ENCODE measurements at places on chromosomes 3 and 15.

DNA sequence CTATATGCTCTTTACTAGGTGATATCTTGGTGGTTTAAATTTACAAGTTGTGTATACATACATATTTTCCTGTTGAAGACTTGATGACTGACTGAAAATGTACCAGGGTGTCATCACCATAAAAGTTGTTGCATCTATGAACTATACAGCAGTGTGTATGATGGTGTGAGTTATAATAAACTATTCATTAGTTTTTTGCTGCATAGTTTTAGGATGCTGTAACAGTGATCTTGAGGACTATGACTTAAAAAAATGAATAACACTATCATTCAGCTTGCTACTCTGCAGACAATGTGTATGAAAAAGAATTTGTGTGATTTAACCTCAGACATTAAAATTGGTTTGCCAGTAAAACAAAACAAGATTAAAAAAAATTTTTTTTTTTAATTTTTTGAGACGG, 49.0 kb downstream of the UBE2E2 start:
- DNase-seq: no peak

GRCh38 chr3:132535575-132536441, 61.3 kb upstream of the ACKR4 start:
- no peak for DNase-seq

DNA sequence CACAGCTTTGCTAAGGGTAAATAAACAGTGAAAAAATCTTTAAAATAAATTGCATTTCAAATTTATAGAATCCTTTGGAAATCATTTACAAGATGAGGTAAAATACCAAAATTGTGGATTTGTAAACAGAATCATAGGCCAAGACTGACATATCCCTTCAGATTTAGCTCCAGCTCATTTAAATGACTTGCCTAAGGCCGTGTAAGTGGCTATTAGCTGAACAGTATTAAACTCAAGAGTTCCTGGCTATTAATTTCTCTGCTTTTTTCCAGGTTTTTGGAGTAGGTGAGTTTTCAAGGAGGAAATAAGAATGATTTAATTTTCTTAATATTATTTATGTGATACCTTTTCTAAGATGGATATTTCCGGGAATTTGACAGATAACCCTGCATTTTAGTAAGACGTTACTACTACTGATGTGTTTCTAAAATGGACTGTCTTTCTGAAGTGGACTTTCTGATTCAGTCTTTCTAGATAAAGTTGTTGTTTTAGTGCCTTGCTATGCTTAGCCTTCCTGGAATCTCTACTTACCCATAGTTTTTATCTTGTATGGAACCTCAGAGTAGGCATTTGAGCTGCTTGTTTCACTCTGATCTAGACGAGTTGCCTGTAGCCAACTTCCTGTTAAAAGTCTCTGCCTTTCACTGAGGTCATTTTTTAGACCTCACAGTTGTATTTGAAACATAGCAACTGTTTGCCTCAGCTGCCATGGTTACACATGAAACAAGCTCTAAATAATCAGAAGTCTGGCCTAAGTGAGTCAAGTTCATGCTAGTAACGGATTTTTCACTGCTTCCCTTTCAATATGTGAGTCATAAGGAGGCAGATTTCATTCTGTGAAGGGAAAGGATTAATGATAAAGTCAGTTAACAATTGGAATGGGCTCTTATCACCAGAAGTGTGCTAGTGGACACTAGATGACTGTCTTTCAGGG, 127.0 kb downstream of the KLHL25 start:
- DNase-seq: no peak

- peak; percentile 43 for DNase-seq
These were observed 217.1 kb upstream of the TPRG1 start for GRCh38 chr3:188954590-188955208.

- no peak for DNase-seq
These were observed 292.6 kb downstream of the SUCLG2 start for GRCh38 chr3:67361770-67362169.

DNA sequence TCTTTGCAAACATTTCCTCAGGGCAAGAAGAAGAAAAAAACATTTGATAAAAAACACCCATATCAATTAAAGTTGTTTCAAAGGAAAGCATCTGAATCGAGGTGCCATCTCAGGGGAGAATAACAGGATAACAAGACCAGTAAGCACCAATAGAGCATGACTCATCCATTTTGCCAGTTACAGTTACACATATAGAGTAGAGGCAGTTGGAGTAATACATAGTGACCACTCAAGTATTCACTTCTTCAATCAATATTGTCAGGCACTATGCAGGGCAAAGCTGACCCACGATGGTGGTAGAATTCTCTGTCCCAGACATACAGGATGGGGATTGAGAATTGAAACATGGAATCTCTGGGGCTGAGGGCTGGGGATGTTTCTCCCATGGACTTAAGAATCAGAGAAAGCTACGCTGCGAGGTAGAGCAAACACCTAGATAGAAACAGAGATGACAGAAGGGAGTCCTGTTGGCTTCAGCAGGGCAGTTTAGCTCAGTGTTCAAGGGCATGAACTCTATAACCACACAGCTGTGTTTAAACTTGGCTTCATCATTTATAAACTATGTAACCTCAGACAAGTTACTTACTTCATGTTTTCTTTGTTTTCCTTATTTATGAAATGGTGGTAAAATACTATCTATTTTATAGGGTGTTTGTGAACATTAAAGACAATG, 186.4 kb upstream of the NANOGP8 start:
- no peak for DNase-seq

DNA sequence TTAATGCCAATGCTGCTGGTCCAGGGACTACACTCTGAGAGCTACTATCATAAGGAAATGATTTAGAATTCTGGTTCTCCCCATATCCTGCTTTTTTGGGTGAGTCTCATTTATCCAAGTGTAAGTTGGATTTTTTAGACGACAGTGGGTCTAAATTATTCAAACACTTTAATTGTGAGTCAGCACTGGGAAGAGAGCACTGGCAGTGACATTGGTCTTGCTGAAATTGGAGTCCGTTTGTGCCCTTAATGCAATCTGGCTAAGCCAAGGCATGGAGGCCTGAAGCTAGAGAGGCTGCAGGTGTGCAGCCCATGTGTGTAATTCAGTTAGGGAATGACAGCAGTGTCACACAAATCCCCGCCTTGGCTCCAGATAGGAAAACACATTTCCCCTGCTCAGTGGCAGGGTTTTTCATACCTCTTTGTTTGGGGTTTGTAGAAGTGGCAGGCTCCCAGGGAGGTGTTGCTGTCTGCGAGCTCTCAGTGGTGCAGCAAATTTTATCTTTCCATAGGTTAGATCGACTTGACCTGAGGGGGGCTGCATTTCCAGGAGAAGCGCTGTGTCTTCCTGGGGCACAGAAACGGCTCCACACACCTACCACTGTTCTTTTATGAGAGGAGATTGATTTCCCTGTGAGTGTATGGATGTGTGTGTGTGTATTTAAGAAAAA, 197.7 kb downstream of the CD47 start:
- DNase-seq: no peak

- DNase-seq: no peak
These were observed 217.3 kb downstream of the SHQ1 start for GRCh38 chr3:72630969-72631344.

GRCh38 chr3:158792709-158793108, 9.1 kb upstream of the MFSD1 start:
- DNase-seq: no peak

GRCh38 chr3:156187146-156187769, 66.9 kb downstream of the KCNAB1 start:
- DNase-seq: no peak

DNA sequence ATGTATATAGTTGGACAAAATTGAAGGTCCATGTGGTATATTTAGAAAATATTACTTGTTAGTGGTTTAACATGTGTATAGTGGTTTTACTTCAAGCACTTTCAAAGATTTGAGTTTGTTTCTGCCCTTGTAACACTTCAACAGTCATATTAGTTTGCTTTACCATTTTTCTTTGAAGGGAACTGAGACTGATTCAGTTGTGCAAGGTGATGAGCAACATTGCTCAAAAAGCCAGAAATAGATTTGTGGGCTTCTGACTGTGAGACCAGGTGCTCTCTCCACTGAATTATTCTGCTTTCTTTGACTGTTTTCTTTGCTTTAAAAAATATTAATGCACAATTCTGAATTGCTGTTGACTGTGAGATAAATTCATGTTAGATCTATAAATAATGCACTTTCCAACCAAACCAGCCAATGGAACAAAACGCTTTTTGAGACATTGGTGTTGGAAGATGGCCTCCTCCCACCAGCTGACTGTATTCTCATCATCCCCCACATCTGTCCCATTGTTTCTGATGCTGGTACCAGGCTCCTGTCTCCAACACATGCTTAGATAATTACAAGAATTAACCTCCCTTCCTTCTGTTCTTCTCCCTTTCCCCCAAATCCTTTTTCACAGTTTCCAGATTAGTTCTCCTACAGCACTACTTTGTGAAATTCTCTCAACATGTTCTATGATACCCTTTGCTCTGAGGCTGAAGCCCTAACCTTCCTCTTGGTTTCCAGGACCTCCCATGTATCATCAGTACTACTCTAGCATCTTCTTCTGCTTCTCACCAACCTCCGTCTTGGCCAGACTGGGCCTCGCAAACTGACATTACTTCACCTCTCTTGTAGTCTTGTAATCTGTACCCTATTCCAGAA, 27.9 kb downstream of the PLCL2 start:
- no peak for DNase-seq

- DNase-seq: no peak
These were observed 71.0 kb downstream of the THSD4 start for GRCh38 chr15:71186267-71186666.

GRCh38 chr15:92164327-92165000, 229.2 kb upstream of the ST8SIA2 start:
- no peak for DNase-seq

DNA sequence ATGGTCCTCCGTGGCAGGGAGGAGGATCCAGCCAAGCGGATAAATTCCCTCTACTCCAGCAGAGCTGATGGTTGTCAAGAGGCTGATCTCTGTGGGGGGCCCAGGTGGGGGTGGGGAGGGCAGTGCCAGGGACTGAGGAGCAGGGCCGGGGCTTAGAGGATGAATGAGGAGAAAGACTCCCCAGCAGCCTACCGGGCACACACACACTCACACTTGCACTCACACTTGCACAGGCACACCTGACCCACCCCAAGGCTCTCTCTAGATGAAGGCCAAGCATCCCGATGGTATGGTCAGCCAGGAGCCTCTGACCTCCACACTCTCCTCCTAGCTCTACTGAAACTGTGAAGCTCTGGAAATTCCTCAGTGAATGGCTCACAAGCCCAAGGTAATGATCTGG, 131.3 kb upstream of the PRR20G start:
- DNase-seq: no peak

DNA sequence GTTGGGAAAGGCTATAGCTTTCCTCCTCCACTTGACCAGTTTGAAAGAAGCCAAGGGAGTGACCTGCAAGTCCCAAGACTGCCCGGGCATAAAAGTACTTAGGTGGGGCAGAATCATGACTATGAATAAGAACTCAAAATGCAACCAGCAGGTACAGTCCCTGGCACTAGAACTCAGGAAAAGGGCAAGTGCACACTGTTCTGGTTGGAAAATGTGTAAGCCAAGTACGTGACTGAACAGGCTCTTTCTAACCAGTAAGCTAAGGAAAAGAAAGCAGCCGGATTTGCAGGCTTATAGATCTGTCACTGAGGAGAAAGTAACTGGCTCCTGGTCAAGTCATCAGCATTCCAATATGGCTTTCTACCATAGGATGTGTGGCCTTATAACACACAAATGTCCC, 101.2 kb upstream of the SLC4A7 start:
- no peak for DNase-seq

GRCh38 chr3:45817831-45818522, 21.6 kb upstream of the SLC6A20 start:
- no peak for DNase-seq

- no peak for DNase-seq
These were observed 15.1 kb downstream of the TTC14 start for GRCh38 chr3:180617049-180617448.

DNA sequence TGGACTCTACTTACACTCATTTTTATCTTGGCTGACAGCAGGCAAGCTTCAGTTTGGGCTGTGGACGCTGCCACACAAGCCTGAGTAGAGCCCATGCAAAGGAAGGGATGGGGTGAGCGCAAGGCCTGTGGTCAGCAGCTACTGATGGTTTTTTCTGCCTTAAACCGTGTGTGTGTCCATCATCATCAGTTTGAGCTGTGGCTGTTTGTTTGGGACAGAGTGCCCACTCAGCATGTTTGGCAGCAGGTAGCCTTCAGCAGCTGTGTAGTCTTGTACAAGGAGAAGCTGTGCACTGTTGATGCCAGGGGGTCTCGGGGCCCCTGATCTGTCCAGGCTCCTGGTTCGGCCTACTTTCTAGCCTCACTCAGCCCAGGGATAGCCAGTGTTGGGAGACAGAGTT, 3.5 kb downstream of the RBM15B start:
- no peak for DNase-seq

DNA sequence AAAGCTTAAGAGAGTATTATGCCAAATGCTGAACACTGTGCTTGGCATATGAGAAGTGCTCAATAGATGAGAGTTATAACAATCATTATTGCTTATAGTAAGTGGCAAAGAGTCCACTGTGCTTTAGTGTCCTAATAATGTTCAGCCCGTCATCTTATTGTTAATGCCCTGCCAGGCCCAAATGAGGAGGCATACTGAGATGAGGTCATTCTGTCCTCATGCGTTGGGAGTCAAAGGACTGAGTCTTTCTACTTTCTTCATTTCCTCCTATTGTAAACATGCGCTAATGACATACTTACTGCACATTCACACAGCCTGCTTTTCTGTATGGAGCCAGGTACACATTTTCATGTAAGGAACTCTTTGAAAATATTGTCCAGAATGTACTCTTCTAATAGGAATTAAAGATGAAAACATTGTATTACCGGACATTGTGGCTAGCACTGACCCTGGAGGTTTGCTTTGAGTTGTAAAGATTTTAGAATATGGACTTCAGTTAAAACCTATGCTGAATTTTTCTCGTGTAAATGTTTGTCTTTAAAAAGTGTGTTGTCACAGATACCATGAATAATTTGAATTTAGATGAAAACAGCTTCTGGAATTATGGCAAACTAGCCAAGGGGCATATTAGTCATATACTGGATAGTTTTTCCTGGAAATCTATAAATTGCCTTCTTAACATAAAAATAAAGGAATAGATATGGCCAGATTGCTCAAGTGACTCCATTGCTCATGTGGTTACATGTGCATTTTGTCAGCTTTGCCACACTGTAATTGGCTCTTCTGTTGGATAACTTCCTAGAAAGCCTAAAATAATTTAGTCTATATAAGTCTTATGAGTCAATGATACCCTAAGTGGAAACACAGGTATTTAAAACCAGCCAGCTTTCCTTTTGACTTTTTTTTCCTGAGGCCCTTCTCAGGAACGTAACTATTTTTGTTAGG, 38.3 kb downstream of the KBTBD12 start:
- DNase-seq: no peak

GRCh38 chr3:53357458-53357857, 10.1 kb upstream of the DCP1A start:
- DNase-seq: no peak

- no peak for DNase-seq
These were observed 45.5 kb downstream of the SSUH2 start for GRCh38 chr3:8599146-8599545.

DNA sequence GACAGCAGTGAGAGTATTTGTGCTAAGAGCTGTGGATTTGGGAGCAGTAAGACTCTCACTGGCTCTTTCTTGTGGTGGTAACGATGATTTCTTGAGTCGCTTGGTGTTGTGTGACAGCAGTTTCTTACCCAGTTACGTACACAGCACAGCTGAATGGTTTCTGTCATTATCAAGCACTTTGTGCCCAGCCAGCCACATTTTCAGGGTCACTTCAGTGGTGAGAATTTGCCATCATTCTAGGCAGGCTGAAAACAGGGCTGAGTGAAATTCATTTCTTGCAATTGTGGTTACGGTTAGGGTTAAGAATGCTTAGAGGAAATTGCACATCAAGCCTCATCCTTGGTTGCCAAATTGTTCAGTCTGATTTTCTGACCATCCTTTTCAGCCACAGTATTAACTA, 130.1 kb downstream of the RYR3 start:
- DNase-seq: no peak

- DNase-seq: no peak
These were observed 52.2 kb downstream of the AQP9 start for GRCh38 chr15:58190419-58190818.
